MCF 10A (cell line): ENCODE measurements at places on chromosomes 12 and 14. TPM values are rescaled to one million over a fixed set of nuclear protein-coding genes. Genes with fewer than 3 reads are reported as not detected.
A peak's percentile ranks its signal among the peaks of the same experiment; 100 is the strongest.

DNA sequence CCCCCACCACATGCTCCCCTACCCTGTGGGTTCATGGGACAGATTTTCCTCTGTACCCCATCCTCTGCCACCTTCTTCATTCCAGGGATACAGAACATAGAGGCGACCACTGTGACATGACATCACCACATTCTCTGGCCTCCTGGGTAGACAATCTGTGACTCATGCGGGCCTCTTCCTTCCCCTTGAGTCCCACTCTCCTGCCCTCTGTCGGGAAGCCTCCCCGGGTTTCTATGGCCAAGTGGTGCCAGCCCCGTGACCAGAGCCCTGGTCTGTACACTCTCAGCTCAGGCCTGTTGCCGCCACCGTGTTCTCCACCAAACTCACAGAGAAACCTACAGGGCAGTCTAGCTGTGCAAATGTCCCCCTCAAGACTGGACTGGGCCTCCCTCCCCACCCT, 8.0 kb downstream of the CLMN start:
- H3K4me3 ChIP-seq, result no peak overlapping the region
- no peaks in the 10 kb centered on the region for H3K27me3 ChIP-seq
- DNase-seq, result peak; percentile 33
- H3K27ac ChIP-seq, result no peak overlapping the region

DNA sequence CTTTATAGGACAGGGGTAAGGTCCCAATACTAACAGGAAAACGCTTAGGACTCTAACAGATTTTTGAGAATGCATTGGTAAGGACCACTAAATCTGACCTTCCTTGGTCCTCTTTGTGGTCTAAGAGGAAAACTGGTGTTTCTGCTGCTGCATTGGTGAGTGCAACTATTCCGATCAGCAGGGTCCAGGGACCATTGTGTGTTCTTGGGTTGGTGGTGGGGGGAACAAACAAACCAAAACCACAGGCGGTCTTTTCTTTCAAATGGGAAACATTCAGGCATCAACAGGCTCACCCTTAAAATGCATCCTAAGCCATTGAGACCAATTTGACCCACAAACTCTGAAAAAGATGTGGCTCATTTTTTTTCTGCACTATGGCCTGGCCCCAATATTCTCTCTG, 20.7 kb downstream of the EPYC start:
- peaks cover 10% of the 10 kb centered on the region for H3K27me3 ChIP-seq
- no peak overlapping the region for H3K27ac ChIP-seq
- H3K4me1 ChIP-seq, result no peaks in the 10 kb centered on the region
- no peaks in the 10 kb centered on the region for H3K36me3 ChIP-seq

GRCh38 chr12:111767362-111768158, 827 bp downstream of the ALDH2 start:
- peaks cover 10% of the 10 kb centered on the region for H3K36me3 ChIP-seq
- no peak overlapping the region for H3K27ac ChIP-seq
- peaks cover 17% of the 10 kb centered on the region for H3K27me3 ChIP-seq
- no peak for DNase-seq
- no peak overlapping the region for H3K4me3 ChIP-seq

GRCh38 chr12:70603044-70603443, 34.2 kb downstream of the PTPRB start:
- H3K36me3 ChIP-seq, result no peaks in the 10 kb centered on the region
- H3K27ac ChIP-seq, result no peak overlapping the region
- H3K27me3 ChIP-seq, result no peaks in the 10 kb centered on the region
- DNase-seq, result no peak
- H3K4me3 ChIP-seq, result no peak overlapping the region

- no peak for DNase-seq
- H3K27ac ChIP-seq, result no peak overlapping the region
- no peak overlapping the region for H3K4me3 ChIP-seq
- H3K27me3 ChIP-seq, result no peaks in the 10 kb centered on the region
- H3K36me3 ChIP-seq, result no peaks in the 10 kb centered on the region
These were observed 159.3 kb downstream of the DAD1 start for GRCh38 chr14:22429546-22430294.

GRCh38 chr12:99495799-99496198, 151.8 kb upstream of the GARIN6 start:
- H3K4me1 ChIP-seq, result peaks cover 33% of the 10 kb centered on the region
- H3K27me3 ChIP-seq, result no peaks in the 10 kb centered on the region
- no peak overlapping the region for H3K27ac ChIP-seq
- no peaks in the 10 kb centered on the region for H3K36me3 ChIP-seq
- H3K4me3 ChIP-seq, result no peak overlapping the region
- no peak for DNase-seq

DNA sequence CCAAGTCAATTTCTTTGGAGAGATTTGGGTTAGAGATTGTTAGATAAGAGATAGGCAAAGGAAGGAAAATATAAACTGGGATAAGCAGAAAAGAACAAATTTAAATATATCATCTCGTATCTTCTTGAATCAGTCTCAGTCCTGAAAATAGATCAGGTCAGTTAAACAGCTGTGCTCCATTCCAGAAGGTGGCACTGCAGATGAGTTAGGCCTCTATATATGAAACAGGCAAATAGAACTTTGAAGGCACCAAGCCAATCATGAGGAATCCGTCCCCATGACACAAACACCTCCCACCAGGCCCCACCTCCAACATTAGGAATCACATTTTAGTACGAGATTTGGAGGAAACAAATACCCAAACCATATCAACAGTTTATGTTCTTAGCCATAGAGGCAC, 605.5 kb upstream of the USP15 start:
- no peaks in the 10 kb centered on the region for H3K27me3 ChIP-seq
- DNase-seq, result peak; percentile 25
- H3K27ac ChIP-seq, result no peak overlapping the region
- H3K4me1 ChIP-seq, result no peaks in the 10 kb centered on the region
- no peak overlapping the region for H3K4me3 ChIP-seq

- H3K4me3 ChIP-seq, result no peak overlapping the region
- H3K27me3 ChIP-seq, result peaks cover 15% of the 10 kb centered on the region
- H3K27ac ChIP-seq, result no peak overlapping the region
- peaks cover 13% of the 10 kb centered on the region for H3K4me1 ChIP-seq
- no peak for DNase-seq
- H3K36me3 ChIP-seq, result peaks cover 24% of the 10 kb centered on the region
These were observed 12.1 kb downstream of the MCRS1 start for GRCh38 chr12:49555631-49556390.

GRCh38 chr14:60691383-60692113, 32.6 kb downstream of the SIX4 start:
- no peak for DNase-seq
- no peaks in the 10 kb centered on the region for H3K36me3 ChIP-seq
- H3K4me1 ChIP-seq, result peaks cover 10% of the 10 kb centered on the region
- H3K27ac ChIP-seq, result no peak overlapping the region
- H3K27me3 ChIP-seq, result no peaks in the 10 kb centered on the region
- H3K4me3 ChIP-seq, result no peak overlapping the region

DNA sequence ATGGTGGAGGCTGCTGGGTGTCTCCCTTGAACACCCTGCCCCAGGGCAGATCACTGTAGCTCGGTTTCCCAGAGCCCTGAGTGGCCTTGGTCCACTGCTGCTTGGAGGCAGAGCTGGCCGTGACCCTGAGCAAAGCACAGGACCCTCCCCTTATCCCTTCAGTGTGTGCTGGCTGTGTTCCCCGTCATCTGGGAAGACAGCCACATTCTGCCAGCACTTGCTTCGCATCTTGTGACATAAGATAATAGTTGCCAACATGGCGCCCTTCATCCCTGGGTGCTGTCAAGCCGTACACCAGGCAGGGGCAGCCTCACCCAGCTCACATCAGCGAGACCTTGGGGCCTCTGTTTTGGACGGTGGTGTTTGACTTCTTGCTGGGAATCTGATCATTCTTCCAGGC, 12.1 kb upstream of the ALDH2 start:
- no peak overlapping the region for H3K27ac ChIP-seq
- no peaks in the 10 kb centered on the region for H3K27me3 ChIP-seq
- H3K36me3 ChIP-seq, result peaks cover 27% of the 10 kb centered on the region
- no peak overlapping the region for H3K4me3 ChIP-seq
- H3K4me1 ChIP-seq, result no peaks in the 10 kb centered on the region

DNA sequence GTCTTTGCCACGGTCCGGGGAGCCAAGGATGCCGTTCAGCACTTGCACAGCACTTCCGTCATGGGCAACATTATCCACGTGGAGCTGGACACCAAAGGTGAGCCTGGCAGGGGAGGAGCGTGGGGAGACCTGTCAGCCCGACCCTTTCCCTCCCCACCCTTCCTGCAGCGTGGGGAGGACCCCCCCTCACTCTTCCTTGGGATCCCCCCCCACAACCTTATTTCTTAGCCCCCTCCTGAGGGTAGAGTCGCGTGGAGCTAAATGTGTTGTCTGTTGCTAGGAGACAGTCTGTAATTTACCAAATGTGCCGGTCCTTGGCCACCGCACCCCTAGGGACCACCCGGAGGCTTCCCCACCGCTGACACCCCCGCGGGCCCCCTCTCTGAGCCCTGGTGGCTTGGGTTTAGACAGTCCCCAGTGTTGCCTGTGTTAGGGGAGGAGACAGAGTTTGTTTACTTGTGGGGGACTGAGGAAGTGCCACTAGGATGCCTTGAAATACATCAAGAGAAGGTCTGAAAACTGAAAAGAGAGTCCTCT, 2.3 kb downstream of the SETD1B start:
- no peaks in the 10 kb centered on the region for H3K27me3 ChIP-seq
- H3K27ac ChIP-seq, result peak overlapping the region; percentile 99
- no peak for DNase-seq
- H3K4me3 ChIP-seq, result peak overlapping the region; percentile 87
- H3K36me3 ChIP-seq, result peaks cover 49% of the 10 kb centered on the region

The RHEBL1 gene
- total RNA-seq, result 0.35 and 0.93 TPM in 2 replicates

The GPX2 gene
- total RNA-seq, result not detected in 2 replicates

The KERA gene
- not detected in 2 replicates for total RNA-seq

The KLHDC1 gene
- total RNA-seq, result 0.35 and 0.52 TPM in 2 replicates

The OR4N5 gene
- not detected in 2 replicates for total RNA-seq
